CD4-positive, CD25-positive, alpha-beta regulatory T cell (primary cell): ENCODE measurements at places on chromosomes 11 and 22.

GRCh38 chr11:112902361-112903011, 58.7 kb upstream of the NCAM1 start:
- no peak for DNase-seq

DNA sequence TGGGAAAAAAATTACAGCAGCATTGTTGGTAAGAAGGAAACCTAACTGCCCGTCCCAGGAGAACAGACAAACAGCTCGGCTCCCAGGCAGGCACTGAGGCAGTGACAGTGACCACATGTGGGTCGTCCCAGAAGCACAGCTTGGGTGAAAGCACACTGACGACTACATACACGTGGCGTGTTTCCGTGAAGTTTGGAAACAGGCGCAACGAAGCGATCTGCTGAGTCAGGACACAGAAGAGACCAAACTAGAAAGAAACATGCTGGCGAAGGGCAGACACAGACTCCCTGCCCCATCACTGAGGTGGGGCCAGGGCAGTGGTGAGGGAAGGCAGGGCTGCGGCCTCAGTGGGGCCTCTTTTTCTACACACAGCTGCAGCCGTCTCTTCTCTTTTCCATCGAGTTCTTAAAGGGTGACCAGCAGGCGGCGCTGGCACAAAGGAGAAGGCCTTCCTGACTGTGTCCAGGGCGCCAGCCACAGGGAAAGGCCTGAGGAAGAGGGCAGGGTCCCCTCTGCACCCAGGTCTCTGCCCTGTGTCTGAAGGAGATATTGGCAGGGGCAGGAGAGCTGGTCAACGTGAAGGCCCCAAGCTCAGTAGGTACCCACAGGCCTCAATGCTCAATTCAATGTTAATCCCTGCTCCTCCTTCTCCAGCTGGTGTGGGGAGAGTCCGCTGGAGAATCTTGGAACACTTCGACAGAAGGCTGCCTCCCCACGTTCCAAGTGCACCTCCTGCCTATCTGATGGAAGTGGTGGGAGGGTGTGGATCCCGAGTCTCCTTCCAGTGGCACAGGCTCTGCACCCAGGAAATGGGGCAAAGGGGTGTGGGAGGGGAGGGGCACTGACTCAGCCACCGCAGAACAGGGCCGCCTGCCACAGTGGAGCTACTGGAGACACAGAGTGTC, 19.9 kb downstream of the CARS1 start:
- peak; percentile 57 for DNase-seq

GRCh38 chr11:44464741-44465140, 100.7 kb upstream of the CD82 start:
- no peak for DNase-seq

GRCh38 chr22:44627521-44628139, 74.4 kb upstream of the PRR5 start:
- DNase-seq = no peak

DNA sequence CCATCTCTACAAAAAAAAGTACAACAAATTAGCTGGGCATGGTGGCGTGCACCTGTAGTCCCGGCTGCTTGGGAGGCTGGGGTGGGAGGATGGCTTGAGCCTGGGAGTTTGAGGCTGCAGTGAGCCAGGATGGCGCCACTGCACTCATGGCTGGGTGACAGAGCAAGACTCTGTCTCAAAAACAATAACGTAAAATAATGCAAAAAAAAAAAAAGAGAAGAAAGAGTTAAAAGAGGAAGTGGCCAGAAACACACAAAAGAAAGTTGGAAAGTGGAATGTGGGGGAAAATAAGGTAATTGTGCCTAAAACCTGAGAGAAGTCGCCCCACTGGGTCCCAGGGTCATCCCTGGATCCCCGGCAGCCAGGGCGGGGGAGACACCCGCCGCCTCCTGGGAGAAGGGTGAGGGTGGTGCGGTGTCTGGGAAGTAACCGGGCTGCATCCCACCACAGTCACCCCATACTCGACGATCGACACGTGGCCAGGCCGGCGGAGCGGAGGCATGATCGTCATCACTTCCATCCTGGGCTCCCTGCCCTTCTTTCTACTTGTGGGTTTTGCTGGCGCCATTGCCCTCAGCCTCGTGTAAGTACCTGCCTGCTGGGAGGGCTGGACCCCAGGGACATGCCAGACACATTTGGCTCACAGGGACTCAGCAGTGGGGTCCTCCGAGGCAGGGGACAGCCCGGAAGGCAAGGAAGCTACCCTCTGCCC, 8.1 kb downstream of the UPK3A start:
- no peak for DNase-seq

DNA sequence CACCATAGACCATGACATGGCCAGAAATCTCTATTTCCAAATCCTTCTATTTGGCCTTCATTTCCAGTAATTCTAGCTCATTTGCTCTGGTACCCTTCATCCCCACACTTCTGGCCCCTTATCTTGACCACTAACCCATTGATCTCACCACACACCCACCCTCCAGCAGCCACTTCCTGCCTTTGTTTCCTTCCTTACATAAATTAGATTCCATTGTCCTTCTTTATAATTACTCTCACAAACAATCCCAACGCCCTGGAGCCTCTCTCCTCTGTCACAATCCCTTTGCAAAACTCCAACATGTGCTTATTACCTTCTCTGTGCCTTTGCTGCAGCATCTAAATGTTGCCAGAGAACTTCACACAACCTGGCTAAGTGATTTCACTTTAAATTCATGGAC, 14.8 kb downstream of the APLNR start:
- no peak for DNase-seq

- no peak for DNase-seq
Observed at GRCh38 chr11:59199546-59200422, 12.9 kb downstream of the MPEG1 start.

DNA sequence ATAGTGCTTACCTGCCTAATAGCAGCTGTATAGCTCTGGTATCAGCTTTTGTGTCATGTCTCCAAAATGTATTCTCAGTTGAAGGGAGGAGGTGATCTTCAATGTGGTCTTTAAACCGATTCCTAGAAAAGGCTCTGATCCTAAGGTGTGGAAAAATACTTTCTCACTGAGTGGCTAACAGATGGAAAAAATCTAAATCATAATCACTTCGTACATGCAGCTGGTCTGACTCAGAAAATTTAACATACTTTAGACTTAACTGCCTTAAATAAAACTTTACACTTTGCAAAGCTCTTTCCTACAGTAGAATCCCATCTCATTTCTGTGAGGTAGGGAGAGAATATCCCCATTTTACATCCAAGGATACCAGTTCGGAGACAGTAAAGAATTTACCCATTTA, 38.0 kb downstream of the C2CD3 start:
- no peak for DNase-seq

GRCh38 chr11:44627165-44627789, 61.8 kb downstream of the CD82 start:
- no peak for DNase-seq

GRCh38 chr11:117809236-117810055, 12.4 kb upstream of the DSCAML1 start:
- peak; percentile 29 for DNase-seq

- no peak for DNase-seq
Observed at GRCh38 chr11:26231252-26231661, 100.7 kb upstream of the ANO3 start.

- DNase-seq = no peak
Observed at GRCh38 chr22:32668254-32669094, 133.0 kb upstream of the TIMP3 start.

GRCh38 chr22:50329236-50329635, 2.4 kb upstream of the DENND6B start:
- DNase-seq = no peak

DNA sequence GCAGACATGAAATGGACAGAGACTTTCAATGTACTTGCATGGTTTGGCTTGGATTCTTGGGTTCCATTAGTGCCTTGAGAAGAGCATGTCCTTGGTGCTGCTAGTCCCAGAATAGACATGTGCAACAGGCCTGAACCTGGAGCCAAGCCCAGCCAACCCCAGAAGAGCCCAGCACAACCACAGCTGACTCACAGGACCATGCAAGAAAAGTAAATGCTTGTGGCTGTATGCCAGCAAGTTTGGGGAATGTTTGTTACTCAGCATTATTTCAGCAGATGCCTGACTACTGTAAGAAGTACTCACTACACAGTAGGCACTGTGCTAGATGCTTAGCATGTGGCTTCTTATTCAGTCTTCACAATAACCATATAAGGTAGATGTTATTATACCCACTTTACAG, 39.2 kb upstream of the HMGXB4 start:
- DNase-seq = no peak

GRCh38 chr22:18110194-18110953, at the start of gene TUBA8:
TSS of gene TUBA8 (plus strand) at chr22:18110809. CDS start at chr22:18110866, 57 bp downstream.
- DNase-seq = peak; percentile 14

DNA sequence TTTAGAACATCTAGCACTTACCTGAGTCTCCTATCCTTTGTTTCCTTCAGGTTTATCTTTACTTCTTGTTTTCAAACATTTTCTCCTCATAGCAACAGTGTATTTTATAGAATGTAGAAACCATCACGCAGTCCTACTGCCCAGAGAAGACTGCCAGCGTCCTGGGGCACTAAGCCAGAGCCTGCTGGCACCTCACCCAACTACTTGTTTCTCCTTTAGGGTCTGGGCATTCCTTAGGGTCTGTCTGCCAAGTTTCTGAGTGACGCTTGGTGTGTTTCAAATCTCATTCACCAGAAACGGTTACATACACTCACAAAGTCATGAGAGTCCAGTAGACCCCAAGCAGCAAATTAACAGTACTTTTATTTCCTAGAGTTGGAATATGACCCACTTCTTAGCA, 49.6 kb upstream of the SLC25A1 start:
- DNase-seq = no peak

DNA sequence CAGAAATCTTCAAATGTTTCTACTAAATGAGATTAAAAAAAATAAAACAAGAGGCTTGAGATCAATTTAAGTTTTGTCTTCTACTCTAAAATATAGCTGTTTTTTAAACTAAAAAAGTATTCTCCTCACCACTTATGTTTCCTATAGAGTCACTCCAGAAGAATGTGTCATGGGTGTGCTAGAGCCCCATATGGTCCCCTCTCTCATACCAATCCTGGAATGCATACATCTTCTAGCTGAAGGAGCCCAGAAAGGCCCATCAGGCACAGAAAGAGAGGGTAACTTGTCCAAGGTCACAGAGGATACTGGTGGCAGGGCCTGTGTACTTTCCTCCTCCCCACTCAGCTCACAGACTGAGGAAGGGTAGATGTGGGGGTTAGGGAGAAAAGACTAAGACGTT, 34.4 kb downstream of the RELT start:
- DNase-seq = no peak

DNA sequence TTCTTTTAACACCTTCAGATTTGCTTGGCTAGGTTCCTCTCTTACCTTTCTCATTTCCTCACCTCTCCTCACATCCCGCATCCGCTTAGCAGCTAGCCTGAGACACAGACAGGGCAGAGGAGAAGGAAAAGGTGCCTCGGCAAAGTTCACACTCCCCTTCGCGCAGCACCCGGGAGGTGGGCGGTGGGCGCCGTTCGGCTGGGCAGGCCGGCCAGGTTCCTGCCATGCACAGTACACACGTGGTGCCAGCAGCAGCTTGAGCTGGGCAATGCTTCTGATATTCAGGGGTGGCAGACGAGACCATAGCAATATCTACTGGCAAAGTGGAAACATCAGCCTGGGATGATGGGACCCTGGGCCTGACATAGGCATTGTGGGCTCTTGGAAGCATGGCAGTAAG, 3.3 kb downstream of the NTM start:
- DNase-seq = no peak

DNA sequence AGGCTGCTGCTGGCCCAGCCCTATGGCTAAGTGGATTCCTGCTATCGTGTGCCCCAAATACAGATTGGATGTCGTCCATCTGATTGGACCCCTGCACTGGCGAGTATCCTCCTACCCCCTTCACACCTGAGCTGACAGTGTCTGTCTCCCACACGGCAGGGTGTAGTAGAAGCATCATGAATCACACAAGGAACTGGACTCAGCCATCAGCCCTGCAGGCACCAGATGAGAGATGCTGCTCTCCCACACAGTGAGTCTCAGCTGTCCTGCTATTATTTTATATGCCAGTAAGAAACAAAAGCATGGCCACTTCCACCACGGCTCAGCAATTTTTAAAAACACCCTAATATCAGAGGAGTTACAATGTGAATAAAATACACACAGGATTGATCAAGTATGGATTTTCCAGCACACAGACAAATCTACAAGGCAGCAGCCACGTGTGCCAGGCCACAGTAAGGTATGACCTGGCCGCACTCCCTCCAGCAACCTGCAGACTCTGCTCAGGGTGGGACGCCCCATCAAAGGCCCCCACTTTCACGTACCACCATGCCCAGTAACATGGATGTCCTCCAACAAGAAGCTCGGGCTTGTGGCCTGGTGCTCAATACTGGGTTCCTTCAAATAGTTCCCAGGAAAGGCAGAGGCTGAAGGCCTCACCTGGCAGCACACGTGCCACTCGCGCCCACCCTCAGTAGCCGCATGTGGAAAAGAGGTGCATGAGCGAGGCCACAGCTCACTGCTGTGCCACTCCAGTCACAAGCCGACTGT, 16.4 kb upstream of the SLC25A1 start:
- DNase-seq = no peak

- DNase-seq = no peak
Observed at GRCh38 chr22:42548597-42549330, 5.0 kb upstream of the SERHL2 start.

- no peak for DNase-seq
Observed at GRCh38 chr11:64372802-64373597, 14.0 kb downstream of the RPS6KA4 start.

- no peak for DNase-seq
Observed at GRCh38 chr11:27241311-27242122, 121.5 kb downstream of the CCDC34 start.

GRCh38 chr11:91147885-91148284, 925.0 kb upstream of the CHORDC1 start:
- DNase-seq = no peak

GRCh38 chr11:48081151-48082010, 101.0 kb downstream of the PTPRJ start:
- peak; percentile 62 for DNase-seq

DNA sequence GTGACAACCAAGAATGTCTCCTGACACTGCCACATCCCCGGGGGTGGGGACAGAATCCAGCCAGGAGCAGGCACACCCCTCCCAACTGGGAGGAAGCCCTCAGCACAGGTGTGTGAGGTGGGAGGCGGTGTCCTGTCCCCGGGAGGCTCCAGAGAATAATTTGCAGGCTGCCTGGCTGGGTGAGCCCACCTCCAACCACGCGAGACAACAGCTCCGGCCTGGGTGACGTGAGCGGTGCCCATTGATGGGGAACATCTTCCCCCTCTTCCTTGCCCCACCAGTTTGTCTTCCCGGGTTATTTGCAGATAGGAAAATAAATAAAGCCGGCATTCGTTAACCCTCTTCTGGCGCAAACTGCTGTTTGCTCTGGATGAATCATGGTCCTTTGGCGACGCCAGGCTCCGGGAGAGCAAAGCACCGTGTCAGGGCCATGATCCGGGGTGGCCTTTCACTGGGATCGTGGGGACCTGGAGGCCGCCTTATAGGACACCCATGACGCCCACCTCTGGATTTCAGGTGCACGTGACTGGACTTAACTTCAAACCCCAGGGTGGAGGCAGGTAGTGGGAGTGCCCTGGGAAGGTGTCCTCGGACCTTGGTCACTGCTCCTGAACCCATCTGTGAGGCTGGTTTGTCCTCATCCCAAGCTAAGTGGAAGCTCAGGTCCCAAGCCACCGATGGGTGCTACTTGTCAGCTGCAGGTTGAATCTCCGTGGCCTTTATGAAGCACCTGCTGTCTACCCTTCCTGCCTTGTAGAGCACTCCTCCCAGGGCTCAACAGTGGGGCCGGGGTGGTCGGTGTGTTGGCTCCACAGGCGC, 13.9 kb downstream of the CCND1 start:
- no peak for DNase-seq

GRCh38 chr11:12966002-12966401, 43.1 kb upstream of the RASSF10 start:
- no peak for DNase-seq

- DNase-seq = no peak
Observed at GRCh38 chr11:130881475-130882137, 34.7 kb downstream of the SNX19 start.
